ENCODE measurements at places on chromosomes 1 and 21.

DNA sequence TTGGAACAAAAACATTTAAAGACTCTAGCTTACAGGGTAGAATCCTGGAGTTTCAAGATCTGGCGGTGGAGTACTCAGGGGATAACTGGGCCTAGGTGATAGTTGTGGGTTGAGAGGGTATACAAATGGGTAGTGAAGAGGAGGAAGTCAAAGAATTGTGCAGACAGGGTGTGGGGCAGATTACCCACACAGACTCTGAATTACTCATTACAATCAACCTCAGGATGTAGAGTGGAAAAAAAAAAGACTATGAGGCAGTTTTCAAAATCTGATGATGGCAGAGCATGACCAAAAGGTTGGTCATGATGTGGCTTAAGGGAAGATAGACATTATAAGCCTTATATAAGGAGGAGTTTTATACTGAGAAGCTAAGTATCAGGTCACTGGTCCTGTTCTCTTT is 44.1 kb upstream of the GLIS1 start:
- no peak for DNase-seq

- no peak for DNase-seq
Measured at GRCh38 chr1:221680085-221680484, 61.8 kb downstream of the DUSP10 start.

DNA sequence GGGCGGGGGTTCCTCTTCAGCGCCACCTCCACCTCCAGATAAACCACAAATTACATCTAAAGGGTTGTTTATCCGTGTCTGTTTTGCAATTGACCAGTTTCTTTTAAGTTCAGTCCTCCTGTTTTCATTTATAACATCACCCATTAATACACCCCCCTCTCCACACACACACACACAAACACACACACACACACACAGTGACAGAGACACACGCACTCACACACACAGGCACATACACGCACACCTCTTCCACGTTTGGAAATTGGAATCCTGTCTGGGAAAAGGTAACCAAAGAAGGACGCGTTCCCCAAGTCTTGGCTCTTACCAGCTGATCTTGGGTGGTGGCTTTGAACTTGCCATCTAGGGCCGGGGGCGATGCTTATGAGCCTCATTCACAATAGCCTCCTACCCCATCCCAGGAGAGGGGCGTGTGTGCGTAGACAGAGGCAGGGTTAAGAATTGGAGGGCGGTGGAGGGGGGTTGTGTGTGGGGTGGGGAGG is 442 bp upstream of the CSMD2 start:
- peak; percentile 4 for DNase-seq

GRCh38 chr1:85295006-85295431 is 18.6 kb upstream of the BCL10 start:
- DNase-seq = no peak

- no peak for DNase-seq
Measured at GRCh38 chr21:14686466-14687267, 140.6 kb upstream of the SAMSN1 start.

- no peak for DNase-seq
Measured at GRCh38 chr1:219049501-219049900, 124.2 kb upstream of the LYPLAL1 start.

DNA sequence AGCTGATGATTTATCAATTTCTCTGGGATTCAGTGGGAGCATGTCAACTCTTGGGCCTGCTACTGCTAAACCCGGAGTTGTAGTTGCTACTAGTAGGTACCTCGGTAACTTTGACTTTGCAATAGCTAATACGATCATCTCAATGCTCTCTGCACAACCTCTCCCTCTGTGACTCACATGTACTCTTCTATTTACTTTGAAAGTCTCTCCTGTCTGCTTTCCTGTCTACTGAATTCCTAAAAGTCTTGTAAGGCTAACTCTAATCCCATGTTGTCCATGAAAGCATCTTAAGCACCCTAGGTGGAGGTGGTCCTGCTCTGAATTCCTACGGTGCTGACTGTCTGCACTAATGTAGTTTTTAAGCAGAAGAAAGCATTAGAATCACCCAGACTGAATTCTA is 29.3 kb downstream of the SLC9C2 start:
- no peak for DNase-seq

DNA sequence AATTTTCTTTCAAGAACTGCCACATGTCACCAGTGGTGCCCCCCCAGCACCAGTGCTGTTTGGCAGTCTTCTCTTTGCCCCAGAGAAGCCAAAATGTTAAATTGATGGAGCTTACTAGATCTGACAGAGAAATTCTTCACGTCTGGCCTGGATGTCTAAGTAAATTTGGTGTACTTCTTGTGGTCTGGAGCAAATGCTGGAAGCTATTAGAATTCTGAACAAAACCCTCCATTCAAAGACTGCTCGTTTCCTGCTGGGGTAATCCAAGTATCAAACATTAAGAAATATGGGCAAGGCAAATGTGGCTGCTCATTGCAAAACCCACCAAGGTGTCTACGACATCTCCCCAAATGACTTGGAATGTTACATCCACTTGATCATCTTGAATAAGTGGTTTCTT is 92.3 kb downstream of the ROR1 start:
- no peak for DNase-seq

GRCh38 chr1:89957107-89957506 is 37.8 kb upstream of the ZNF326 start:
- DNase-seq = no peak

- DNase-seq = no peak
Measured at GRCh38 chr1:32627596-32628162, 22.7 kb downstream of the ZBTB8OS start.

GRCh38 chr21:36741506-36741905 is 42.6 kb downstream of the SIM2 start:
- no peak for DNase-seq

DNA sequence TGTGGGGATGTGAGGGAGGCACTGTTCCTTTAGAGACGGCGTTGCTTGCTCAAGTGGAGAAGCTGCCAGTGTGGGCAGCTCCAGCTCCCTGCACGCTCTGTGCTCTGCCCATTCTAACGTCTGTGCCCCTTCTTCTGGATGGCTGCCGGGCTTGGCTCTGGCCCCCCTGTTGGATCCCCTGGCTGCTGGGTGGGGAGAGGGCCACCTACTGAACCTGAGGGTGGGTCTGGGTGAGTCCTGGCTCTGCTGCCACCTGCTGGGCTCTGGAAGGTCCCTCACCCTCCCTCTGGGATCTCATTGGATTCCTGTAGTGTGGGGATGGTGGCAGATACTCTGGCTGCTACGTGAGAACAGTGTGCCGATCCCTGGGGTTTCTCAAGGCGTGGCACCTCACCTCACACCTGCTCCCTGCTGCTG is 5.0 kb downstream of the PFKL start:
- no peak for DNase-seq

DNA sequence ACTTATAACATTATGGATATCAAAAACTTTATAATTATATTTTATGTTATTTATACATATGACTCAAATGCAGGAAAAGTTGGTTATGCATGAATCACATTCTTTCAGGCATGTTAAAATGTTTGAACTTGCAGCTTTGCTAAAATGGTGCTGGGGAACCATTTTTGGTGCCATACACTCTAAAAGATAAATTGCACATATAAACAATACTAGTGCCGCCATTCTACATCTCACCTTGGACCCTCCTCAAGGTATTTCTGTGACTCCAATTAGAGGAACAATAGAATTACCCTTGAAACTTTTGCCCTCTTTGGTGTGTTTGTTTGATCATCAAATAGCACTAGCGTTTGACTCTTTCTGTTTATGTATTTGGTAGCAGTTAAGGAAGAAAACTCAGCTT is 997 bp downstream of the PRKACB start:
- no peak for DNase-seq
